Naive thymus-derived CD4-positive, alpha-beta T cell (primary cell): ENCODE measurements at places on chromosomes 5 and 9. TPM values are rescaled to one million over a fixed set of nuclear protein-coding genes. Genes with fewer than 3 reads are reported as not detected.

GRCh38 chr9:73155377-73155776 is 3.7 kb downstream of the ANXA1 start:
- DNase-seq = peak; percentile 46

- DNase-seq = no peak
These were observed 174.4 kb downstream of the CARTPT start for GRCh38 chr5:71893451-71893850.

- no peak for DNase-seq
These were observed 208.6 kb downstream of the EPB41L4A start for GRCh38 chr5:112210430-112211005.

- no peak for DNase-seq
These were observed 52.3 kb upstream of the CD180 start for GRCh38 chr5:67248703-67249589.

GRCh38 chr9:89497978-89498851 is at the start of gene SEMA4D:
Gene SEMA4D (minus strand): TSS chr9:89498113. CDS start chr9:89405456, 92,657 bp downstream.
- no peak for DNase-seq

REEP2 gene
- total RNA-seq = not detected

PCDHGB6 gene
- 0.44 TPM for total RNA-seq
